ENCODE measurements at places on chromosomes 3 and 15.

- no peak for DNase-seq
Measured at GRCh38 chr3:106945435-106945834, 431.8 kb upstream of the CCDC54 start.

DNA sequence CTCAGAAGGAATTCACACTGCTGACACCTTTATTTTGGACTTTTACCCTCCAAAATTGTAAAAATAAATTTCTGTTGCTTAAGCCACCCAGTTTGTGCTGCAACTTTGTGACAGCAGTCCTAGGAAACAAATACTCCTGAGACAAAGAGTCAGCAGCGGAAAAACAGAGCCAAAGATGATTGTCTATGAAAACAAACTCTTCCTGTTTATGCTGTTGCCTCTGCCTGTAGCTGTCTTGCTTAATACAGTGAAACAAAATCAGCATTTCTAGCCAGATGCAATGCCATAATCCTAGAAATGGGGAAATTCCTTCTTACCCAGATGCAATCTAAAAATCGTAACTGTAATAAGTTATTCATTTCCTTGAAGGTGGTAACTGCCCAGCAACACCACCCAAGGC, 387.5 kb upstream of the ATP11B start:
- DNase-seq: no peak

GRCh38 chr15:91947683-91948608, 94.4 kb downstream of the SLCO3A1 start:
- no peak for DNase-seq

- DNase-seq: no peak
Measured at GRCh38 chr3:53550005-53550620, 55.7 kb downstream of the CACNA1D start.

DNA sequence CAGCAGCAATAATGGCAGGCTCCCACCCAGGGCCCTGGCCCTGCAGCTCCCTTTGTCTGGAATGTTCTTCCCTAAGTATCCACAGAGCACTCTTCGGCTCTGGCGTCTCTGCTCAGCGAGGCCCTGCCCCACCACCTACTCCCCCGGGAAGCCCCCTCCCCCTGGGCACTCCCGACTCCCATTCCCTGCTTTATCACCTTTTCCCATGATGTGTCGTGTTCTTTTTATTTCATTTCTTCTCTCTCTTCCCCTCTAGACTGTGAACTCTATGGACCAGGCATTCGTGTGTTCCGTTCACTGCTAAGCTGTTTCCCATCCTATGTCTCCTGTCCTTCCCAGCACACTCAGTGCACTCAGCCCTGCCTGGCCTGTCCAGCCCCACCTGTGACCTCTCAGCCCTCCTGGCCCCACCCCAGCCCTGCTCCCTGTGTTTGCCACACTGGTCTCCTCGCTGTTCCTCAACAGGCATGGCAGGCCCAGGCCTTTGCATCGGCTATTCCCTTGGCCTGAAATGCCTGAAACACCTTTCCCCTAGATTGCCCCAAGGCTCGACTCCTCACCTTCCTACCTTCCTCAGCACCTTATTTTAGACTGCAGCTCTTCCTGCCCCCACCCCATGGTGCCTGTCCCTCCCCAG, 107.4 kb downstream of the TPRA1 start:
- DNase-seq: no peak

DNA sequence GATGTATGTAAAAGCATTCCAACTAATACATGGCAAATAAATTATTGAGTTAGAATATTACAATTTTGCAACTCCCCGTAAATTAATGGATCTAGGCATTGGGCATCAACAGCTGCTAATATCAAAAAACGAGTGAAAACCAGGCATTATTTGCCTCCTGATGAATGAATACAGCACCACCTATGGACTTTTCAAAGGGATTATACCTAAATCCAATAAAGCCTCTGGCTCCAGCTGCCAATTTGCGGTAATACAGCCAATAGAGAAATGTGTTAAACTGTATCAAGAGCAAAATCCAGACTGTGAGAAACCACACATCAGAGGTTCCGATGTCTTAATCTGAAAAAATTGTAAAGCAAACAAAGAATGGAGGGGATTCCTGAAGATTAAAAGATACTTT, 16.3 kb upstream of the A4GNT start:
- DNase-seq: no peak

GRCh38 chr3:190320594-190321362, 1.5 kb downstream of the CLDN1 start:
- no peak for DNase-seq

DNA sequence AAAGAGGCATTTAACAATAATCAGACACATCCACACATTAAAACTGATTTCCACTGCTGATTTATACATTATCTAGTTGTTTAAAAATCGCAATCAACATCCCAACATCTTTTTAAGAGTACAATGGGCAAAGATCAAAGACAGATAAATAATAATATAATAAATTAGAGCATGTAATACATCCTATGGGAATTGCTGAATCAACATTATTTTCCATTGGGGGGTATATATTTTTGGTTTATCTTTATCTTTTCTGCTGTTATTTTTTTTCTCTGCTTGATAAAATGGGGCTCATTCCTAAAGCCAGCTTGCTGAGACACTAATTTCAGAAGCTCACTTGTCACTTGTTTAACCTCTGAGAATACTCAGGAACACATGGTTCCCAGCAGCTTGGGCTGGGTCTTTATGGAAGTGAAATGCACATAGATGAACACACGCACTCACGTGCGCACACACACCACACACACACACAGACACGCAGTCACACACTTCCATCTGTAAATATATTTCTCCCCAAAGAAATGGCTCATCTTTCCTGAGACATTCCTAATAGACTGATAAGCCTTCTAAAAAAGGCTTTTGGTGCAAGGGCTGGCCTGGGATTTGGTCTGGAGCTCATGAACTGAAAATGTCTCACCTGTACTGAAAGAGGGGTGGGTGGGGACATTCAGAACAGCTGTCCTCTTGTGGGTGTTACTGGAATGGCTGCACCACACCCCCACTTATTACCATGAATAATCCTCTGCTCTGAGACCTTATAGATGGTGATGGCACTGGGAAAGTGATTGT, 3.5 kb upstream of the PPIB start:
- DNase-seq: no peak

DNA sequence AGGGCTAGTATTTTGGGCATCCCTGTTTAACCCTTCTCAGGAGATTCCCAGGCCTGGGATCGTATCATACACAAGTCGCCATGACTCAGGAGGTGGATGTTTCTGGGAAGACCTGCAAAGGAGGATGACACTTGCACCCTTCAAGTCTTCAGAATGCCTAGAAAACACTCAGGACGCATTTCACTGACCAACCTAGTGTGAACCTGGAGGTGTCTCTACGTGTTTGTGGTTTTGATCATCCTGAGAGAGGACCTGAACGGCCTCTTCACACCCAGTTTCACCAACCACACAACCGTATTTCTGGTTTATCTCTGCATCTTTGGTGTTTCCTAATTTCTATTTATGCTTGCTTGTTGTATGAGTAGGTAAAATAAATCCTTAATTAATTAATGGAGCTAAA, 2.8 kb upstream of the CLDND1 start:
- DNase-seq: no peak

DNA sequence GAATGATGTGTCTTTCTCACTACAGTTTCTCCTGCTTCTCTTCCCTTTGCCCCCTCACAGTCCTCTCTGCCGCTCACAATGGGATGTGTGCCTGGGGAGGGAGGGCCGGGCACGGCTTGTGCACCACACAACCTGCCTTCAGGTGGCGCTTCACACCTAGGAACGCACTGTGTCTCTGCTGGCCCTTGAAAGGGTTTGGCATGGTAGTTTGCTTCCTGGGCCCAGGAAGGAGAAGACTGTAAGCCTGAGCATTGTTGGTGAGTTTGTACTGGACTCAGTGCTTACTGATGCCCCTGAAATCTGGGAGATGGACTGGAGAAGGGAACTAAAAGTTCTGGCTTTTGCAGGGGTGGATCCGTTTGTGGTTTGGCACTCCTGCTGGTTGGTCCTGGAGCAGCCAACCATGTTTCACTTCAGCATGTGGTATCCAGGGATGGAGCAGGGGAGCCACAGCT, 9.2 kb downstream of the ALPK3 start:
- DNase-seq: no peak

DNA sequence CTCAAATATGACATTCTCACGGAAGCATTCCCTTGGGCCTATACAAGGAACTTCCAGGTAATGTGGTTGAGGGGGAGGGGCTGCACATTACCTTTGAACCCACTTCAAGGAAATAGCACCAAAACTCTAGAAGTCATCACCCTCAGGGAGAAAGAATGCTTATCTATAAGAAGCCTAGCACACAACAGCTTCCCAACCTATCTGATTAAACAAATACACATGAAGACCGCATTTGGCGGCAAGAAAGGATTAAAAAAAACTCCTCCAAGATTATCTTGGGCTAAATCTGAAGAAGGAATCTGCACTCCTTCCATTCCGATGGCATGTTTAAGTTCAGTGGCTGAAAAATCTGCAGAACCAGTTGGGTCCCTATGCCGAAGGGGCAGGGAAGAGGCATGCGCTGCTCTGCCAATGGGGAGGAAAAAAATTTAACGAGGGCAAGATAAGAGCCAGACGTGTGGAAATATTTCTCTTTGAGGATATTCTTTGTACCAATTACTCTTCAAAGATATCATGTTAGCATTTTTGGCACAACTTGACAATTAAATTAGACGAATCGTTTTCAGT, 82.0 kb upstream of the WNT5A start:
- no peak for DNase-seq

GRCh38 chr15:31069360-31070000, 32.0 kb downstream of the TRPM1 start:
- DNase-seq: no peak
